WTC11 (cell line): ENCODE measurements at places on chromosomes 7 and 10. TPM values are rescaled to one million over a fixed set of nuclear protein-coding genes. Genes with fewer than 3 reads are reported as not detected.

DNA sequence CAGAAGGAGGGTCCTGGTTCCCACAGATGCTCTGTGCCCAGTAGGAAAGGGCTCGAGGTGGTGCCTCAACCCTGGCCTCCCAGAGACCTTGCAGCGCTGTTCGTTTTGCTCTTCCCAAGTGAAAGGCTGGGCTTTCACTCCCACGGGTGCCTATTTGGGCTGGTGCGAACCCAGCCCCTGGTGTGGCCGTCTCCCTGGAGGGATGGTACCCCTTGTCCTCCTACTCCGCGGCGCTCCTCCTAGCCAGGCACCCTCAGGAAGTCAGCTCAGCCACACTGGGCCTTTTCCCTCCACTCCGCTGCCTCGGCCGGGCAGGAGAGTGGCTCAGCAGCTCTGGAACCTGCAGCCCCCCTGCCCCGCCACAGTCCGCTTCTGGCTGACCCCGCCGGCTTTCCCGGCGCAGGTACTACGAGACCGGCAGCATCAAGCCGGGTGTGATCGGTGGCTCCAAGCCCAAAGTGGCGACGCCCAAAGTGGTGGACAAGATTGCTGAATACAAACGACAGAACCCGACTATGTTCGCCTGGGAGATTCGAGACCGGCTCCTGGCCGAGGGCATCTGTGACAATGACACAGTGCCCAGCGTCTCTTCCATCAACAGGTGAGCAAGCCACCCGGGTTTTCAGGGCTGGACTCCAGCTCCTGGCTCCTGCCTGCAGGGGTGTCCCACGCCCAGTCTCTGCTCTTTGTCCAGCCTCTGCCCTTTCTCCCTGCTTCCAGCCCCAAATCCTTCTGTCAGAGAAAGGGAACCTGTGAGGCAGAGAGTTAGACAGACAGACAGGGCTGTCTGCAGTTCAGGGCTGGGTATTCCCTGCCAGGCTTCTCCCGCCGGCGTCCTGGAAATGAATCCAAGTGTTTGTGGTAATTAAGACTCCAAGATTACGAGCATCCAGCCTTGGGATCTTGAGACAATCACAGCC, 5.2 kb downstream of the PAX2 start:
- peak; percentile 36 for DNase-seq

- no peak for DNase-seq
Measured at GRCh38 chr10:15213461-15213861, 45.0 kb upstream of the NMT2 start.

DNA sequence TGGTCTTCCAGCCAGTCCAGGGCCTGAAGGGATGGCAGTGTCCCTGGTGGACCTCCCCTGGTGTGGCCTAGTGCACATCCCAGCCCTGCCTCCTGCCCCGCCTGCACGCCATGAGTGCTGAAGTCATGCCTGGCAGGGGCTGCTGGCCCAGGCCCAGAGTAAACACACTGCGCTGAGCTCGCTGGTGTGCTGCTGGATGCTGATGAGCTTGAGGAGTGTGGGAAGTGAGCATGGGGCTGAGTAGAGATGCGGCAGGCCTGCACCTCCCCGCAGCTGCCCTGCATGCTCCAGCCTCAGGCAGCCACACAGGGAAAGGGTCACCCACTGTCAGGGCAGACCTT, 43.2 kb downstream of the HTRA1 start:
- no peak for DNase-seq

DNA sequence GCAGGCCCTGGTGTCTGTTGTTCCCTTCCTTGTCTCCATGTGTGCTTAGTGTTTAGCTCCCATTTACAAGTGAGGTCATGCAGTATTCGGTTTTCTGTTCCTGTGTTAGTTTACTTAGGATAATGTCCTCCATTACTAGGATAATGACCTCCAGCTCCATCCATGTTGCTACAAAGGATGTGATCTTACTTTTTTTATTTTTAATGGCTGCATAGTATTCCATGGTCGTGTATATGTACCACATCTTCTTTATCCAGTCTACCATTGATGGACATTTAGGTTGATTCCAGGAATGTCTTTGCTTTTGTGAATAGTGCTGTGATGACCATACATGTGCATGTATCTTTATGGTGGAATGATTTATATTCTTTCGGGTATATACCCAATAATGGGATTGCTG, 333.4 kb downstream of the EXOC4 start:
- DNase-seq: no peak

DNA sequence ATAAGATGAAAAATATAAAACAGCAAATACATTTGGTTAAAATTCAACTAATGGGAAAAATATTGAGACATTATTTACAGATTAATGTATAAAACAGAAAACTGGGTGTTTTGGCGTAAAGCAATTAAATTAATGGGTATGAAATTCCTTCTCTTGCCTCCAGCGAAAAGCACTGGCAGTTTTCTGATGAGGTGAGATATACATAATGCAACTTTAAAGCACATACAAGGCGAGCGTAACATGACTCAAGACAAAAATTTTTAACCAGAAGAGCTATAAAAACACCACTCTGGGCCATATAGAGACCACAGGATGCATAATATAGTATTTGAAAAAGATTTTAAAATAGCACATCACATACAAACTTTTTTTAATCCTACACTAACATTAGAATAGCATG, 120.6 kb downstream of the ODAD2 start:
- DNase-seq: no peak

DNA sequence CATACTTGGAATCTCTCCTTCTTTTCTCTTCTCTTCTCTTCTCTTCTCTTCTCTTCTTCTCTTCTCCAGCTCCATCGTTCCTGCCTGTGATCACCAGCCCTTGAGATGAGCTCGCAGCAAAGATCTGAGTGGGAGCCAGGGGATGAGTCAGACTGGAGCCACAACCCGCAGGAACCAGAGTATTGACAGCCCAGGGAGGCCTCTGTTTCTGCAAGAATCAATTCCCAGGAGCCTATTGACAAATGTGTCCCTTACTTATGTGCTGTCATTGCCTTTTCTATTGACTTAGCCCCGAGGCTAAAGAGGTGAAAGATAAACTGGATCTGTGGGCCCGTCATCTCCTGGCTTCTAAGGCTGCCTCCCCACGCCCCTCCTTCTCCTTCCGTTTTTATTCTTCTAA, 13.1 kb upstream of the HABP2 start:
- DNase-seq: no peak

- DNase-seq: no peak
Measured at GRCh38 chr7:88256906-88257305, 37.1 kb upstream of the SRI start.

MAT1A gene
- total RNA-seq: 2.3 to 5.0 TPM (median 4.3 TPM) in 3 replicates

GRCh38 chr7:80879849-80880248, 39.0 kb downstream of the SEMA3C start:
- DNase-seq: no peak

GRCh38 chr10:29492774-29493173, 142.0 kb downstream of the SVIL start:
- DNase-seq: no peak

ABCB4 gene
- 0.71 to 1.2 TPM (median 1.1 TPM) in 3 replicates for total RNA-seq
